ENCODE measurements at places on chromosomes 2 and 18. TPM values are rescaled to one million over a fixed set of nuclear protein-coding genes. Genes with fewer than 3 reads are reported as not detected.

BCL2 gene
- total RNA-seq = 1.0 TPM

PDE1A gene
- 1.1 TPM for total RNA-seq

DNA sequence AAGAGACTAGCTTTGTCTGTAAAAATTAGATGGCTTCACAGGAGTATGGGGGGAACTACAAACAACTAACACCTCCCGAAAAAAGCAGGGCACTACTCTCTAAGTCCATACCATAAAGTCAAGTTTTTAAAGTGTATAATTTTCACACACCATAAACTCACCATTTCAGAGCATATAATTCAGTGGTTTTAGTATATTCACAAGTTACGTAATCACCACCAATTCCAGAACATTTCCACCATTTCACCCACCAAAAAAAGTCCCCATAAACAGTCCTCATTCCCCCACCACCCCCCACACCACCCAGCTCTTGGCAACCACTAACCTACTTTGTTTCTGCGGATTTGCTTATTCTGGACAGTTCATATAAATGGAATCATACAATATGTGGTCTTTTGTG, 33.8 kb downstream of the CFAP36 start:
- DNase-seq = no peak

DNA sequence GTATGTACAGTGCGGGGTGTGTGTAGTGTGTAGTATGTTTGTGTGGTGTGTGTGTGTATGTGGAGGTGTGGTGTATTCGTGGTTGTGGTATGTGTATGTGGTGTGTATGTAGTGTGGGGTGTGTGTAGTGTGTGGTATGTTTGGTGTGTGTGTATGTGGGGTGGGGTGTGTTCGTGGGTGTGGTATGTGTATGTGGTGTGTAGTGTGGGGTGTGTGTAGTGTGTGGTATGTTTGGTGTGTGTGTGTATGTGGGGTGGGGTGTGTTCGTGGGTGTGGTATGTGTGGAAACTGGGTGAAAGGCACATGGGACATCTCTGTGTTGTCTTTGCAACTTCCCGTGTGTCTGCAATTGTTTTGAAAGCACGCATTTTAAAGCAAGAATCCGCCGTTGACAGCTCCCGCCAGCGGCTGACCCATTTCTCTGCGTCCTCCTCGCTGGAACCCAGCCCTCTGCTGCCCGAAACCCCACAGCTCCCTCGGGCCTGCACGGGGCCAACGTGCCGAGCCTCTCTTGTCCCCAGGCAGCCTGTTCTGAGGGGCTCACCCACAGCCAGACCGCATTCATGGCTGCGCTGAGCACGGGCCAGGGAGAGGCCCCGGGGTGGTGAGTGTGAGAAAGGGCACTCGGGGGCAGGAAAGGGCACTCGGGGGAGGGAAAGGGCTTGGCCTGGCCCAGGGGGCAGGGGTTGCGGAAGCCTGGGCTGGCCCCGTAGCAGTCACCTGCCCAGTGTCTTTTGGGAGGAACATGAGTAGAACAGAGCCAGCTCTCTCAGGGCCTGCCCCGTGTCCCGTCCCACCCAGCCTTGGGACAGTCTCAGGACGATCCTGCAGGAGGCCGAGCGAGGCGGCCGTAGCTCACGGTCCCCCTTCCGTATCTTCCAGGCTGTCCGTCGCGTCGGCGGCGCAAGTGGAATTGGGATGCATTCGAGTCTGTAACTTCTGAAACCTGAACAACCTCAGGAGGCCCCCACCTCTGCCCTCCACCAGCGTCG, 61.4 kb downstream of the TWIST2 start:
- DNase-seq = no peak
